ENCODE measurements at places on chromosomes 12 and 14. TPM values are rescaled to one million over a fixed set of nuclear protein-coding genes. Genes with fewer than 3 reads are reported as not detected.

COX14 gene
- total RNA-seq, result 23.9 TPM

GDF11 gene
- 8.1 TPM for total RNA-seq

NEUROD4 gene
- total RNA-seq, result not detected

FGF23 gene
- not detected for total RNA-seq

Data from hair follicle dermal papilla cell (primary cell).